ENCODE measurements at places on chromosomes 1 and 21.

DNA sequence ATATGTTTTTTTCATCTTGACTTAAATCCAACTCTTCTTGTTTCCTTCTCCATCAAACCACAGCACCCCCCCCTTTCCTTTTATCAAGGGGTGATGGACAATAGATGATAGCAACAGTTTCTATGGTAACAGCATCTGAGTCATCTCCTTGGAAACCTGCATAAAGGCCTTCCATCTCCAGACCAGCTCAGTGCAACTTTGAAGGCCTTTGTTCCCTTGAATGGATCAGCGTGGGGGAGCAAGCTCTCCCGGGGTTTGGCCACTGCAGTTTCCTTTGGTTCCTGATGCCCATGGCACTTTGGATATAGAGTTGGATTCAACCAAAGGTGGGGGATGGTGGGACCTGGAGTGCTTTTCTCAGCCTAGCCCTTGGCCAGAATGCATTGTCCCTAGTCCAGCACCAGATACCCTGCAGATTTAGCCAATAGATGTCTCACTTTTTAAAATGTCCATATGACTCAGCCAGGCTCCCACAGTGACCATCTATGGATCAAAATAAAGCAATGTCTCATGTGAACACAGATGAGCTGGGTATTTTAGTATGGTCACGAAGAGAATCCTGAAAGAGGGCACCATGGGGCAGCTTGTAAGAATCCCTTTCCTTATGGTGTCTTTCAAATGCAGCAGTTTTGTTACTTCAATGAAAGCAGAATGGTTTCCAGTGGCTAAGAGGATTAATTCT, 127.7 kb downstream of the SPATA46 start:
- no peak for DNase-seq

GRCh38 chr1:62691062-62691844, 3.1 kb upstream of the DOCK7 start:
- DNase-seq, result no peak

DNA sequence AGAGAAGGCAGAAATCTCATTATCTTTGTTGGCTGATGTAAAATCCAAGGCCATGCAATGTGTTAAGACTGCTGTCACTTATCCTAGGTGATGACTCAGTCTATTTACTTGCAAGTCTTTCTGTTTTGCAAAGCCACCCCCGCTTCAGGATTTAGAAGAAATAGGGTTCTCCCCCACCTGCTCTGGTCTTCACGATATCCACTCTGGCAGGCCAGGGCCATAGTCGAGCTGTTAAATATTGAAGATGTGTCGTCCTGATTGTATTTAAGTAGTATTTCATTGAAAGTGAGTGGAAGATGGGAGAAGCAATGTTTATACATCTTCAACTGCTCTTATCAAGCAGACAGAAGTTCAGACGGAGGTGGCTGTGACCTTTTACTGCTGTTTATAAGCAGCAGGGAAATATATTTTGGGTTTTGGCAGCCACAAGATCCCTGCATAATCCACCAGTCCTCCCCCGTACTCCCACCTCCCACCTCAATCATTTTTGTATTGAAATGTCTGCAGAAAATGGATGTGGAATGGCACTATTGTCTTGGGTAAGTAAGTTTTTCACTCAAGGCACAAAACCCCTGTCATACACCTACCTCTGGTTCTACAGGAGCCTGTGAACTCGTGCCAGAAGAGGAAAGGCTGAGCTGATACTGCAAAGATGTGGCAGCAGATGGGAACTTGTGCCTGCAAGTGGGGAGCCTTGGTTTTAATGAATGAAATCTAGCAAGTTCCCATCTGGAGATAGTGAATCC, 117.4 kb downstream of the MRPS6 start:
- no peak for DNase-seq

DNA sequence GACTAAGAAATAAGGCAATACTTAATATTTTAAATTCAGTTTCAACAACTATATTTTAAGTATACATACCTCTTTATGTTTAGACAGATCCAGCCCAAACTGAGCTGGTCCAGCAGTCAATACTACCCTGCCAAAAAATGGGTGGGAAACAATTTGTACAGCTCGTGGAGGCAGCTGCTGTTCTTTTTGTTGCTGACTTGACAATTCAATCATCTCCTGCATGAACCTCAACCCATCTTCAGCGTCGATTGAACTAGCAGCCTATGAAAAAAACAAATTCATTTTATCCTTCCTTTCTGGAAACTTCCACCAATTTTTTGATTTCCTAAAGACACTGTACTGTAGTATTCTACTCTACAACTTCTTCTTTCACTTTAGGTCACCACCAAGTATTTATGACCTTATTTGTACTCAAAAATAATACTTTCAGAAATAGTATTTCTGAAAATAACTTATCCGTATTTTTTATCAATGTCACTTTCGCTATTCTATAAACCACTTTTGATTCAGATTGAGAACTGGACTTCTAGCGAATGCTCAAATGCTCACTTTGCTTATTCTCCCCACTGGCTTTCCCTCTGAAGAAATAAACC, 46.5 kb downstream of the EDEM3 start:
- no peak for DNase-seq

DNA sequence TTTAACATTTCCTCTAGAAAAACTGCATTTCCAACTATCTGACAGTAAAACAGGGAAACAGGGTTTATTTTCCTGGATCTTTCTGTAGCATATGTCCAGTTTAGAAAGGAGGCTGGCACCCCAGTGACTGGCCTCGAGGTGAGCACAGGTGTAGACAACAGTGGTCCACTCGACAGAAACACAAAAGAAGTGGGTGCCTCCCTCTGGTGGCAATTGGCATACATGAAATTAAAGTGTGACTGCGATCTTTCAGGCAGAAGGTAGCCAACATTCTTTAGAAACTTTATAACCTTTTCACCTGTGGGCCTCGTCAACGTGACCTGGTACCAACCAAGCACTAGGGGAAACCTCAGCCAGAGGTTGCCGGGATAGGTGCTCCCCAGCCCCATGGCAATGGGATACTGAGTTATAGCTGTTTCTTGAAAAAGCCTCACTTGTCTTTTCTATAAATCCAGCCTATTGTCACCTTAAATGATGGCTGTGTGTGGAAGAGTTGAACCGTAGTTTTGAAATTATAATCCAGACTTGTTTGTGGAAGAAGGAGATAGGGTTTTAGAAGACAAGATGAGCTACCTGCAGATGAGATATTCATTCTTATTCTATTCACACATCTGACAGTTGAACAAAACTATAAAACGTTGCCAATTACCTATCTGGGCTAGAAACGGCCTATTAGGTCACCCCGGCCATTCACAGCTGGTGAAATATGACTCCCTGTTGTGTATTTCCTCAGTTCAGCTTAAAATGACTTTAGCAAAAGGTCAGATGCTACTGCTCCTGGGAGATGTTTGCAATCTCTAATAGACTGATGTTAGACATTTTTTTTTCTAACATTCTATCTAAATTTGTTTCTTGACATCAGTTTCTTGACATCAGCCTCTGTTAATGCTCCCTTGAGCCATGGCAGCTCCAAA, 44.3 kb downstream of the PCP4 start:
- DNase-seq, result no peak

DNA sequence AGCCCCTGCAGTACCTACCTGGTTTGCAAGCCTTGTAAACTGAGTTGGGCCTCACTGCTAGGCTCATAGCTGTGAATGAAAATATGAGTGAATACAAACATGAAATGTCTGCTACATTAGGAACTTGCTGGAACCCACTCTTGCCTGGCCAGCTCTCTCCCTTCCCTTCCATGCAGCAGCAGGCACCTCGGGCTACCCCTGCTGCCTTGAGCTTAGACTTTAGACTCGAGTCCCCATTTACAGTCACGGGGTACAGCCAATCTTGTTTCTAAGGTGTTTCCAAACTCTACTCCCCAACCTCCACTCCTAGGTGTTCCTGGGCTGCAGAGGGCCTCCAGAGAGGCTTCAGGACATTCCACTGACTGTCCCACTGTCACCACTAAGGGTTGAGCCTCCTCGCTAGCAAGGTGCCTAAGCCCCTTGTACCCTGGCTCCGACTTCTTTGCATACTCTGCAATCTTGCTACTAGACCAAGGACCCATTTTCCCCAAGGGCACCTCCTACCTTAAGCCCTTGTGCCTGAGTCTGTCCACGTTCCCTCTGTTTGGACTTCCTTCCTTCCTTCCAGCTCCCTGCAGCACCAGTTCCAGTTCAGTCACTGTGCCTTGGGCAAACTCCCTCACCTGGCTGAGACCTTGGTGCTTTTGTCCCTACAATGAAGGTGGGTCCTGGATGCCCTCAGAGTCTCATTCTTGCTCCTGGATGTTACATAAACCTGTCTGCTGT, 36.9 kb downstream of the CDK18 start:
- no peak for DNase-seq

DNA sequence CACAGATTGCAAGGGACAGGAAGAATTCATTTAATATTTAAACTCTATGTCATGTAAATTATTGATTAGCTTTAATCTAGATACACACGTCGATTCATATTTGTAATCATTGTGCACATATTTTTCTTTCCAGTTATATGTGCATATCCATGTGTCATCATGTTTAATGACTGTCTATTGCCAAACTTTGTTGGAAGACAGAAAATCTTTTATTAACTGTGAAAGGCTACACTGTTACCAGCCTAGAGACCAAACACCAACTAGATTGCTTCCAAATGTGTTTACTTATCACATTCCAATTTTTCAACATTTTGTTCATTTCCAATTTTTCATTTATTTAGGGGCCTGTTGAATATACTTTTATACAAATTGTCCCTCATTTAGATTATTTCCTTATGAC, 43.2 kb upstream of the CACHD1 start:
- DNase-seq, result no peak

DNA sequence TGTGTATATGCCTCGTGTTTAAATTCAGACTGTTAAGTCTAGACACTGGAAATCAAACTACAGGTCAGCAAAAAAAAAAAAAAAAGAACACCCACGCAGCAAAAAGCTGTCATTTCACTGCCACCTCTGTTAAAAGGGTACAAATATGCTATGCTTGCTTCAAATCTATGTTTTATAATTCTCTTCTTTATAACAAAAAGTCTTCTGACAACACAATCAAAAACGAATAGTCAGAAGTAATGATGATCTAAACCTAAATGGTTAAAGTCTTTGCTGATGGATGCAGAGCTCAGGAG, 438.9 kb downstream of the SMYD3 start:
- DNase-seq, result no peak

- no peak for DNase-seq
Observed at GRCh38 chr1:194517567-194517966, 1331.2 kb upstream of the B3GALT2 start.

- no peak for DNase-seq
Observed at GRCh38 chr1:202624781-202625108, 85.5 kb downstream of the SYT2 start.

DNA sequence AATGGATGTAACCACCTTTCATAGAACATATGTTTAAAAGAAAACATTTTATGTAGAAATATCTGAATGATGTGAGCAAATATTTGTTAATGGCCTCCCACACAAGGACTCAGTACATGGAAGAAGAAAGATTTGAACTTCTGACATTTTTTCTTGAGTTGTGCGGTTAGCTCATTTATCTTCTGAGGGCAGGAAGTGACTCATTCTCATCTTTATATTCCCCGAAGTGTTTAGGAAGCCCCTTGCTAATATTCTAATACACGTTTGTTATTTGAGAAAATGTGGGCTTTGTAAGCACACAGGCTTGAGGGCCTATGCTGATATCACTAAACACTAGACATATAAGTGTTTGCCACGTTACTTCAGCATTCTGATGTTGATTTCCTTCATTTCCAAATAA, 392.5 kb upstream of the PTBP2 start:
- no peak for DNase-seq

GRCh38 chr1:6727535-6727934, 25.9 kb upstream of the DNAJC11 start:
- peak; percentile 13 for DNase-seq

DNA sequence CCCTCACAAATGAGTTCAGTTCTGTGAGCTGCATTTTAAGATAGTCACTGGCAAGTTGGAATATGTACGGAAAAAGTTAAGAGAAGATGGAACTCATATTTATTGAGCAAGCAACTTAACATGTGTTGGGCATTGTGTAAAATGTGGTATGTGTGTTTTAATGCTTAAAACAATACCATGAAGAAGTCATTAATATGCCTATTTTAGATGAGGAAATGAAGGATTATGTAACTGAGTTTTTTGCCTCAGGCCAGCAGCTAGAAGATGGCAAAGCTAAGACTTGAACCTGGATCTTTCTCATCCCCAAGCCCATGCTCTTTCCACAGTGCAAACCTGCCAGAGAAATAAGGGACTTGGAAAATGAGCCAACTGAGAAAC, 48.9 kb downstream of the SPATA46 start:
- DNase-seq, result no peak

GRCh38 chr1:180157576-180158057, 2.9 kb downstream of the QSOX1 start:
- DNase-seq, result no peak

DNA sequence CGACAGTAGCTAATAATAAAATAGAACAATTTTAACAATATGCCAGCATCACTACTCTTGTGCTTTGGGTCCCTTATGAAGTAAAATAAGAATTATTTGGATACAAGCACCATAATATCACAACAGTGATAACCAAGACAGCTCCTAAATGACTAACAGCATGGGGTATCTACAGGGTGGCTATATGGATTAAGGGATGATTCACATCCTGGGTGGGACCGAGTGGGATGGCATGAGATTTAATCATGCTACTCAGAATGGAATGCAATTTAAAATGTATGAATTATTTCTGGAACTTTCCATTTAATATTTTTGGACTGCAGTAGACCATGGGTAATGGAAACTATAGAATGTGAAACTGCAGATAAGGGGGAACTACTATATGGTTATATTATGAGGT, 28.1 kb upstream of the B3GALNT2 start:
- DNase-seq, result no peak

- DNase-seq, result no peak
Observed at GRCh38 chr1:232292818-232293217, 337.1 kb downstream of the SIPA1L2 start.

DNA sequence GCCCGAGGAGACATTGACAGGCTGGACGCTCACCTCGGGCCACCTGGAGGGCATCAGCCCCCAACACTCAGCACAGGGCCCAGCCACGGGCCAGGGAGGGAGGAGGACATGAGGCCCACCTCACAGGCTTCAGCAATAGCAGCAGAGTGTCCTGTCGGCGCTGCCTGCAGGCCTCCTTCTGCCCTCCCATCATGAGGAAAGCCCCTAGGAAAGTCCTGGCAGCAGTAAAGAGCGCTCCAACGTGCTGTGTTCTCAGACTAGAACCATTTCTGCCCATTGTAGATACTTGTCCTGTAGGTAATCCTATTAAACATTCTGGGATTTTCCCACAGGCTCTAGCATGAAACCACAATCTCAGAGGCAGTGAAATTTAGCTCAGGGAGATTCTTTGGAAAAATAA, 62.0 kb upstream of the GALNT2 start:
- no peak for DNase-seq

GRCh38 chr1:163094589-163094988, 25.4 kb downstream of the RGS4 start:
- no peak for DNase-seq

Measured in amniotic stem cell (primary cell).